ENCODE measurements at places on chromosomes 3 and 15.

GRCh38 chr15:25088261-25088790 lies 133.5 kb downstream of the SNRPN start:
- DNase-seq: no peak

GRCh38 chr3:172673210-172673679 lies 37.6 kb downstream of the NCEH1 start:
- DNase-seq: no peak

DNA sequence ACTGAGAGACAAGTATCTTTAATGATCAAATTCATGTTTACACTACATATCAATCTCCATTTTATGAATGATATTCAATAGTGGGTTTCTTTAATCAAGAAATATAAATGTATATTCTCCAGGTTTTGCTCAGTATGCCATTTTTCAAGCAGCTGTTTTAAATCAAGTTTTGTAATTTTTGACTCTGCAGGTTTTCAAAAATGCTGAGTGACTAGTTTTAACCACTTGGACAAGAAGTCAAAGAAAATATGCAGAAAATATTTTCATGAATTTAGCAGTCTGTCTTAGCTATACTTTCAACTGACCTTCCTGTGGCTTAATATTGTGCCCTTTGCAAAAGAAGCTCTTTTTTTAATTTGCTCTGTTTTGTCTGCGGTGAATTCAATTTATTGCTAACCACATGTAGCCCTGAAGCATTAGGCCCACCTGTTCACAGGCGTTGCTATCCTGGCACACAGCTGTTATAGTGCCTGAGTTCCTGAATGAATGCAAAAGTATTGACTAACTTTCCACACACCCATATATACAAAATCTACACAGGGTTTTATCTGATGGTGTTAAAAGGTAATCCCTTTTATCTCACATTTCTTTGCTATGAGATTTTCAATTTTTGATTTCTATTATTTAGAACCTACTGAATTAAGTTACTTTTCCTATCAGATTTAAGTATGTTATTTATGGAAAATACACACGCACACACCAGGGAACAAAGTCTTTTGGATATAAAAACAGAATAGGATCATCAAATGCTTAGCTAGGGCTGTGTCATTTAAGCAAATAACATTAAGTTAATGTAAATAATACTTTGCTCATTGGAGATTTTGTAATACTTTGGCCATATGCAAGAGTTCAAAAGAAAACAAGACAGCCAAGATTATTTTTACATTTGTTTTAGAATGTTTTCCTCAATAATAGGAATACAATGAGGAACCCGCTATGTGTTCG lies 1166.1 kb upstream of the GBE1 start:
- no peak for DNase-seq

DNA sequence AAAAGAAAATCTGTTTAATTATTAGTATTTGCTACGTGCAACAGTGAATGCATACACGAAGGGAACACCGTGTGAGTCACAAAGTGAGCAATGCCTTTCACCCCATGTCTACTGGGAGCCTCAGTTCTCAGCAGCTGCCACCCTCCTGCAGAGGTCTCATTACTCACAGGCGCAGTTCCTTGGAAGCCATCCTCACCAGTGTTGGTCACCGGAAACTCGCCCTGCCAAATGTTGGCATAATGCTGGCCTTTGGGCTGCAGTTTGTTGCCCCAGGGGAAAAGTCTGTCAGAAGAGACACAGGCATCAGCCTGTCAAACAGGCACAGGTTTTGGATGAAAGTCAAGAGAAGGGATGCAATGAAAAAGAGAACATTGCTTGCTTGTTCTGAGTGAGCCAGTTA lies 50.1 kb downstream of the SUMF1 start:
- DNase-seq: no peak

- DNase-seq: no peak
These were observed 8.3 kb downstream of the RARRES1 start for GRCh38 chr3:158723991-158724390.

- no peak for DNase-seq
These were observed 2.7 kb downstream of the IGF1R start for GRCh38 chr15:98651036-98651481.

- no peak for DNase-seq
These were observed 28.4 kb upstream of the CHST2 start for GRCh38 chr3:143090976-143091837.

GRCh38 chr3:4656059-4656458 lies 162.9 kb downstream of the ITPR1 start:
- DNase-seq: no peak

DNA sequence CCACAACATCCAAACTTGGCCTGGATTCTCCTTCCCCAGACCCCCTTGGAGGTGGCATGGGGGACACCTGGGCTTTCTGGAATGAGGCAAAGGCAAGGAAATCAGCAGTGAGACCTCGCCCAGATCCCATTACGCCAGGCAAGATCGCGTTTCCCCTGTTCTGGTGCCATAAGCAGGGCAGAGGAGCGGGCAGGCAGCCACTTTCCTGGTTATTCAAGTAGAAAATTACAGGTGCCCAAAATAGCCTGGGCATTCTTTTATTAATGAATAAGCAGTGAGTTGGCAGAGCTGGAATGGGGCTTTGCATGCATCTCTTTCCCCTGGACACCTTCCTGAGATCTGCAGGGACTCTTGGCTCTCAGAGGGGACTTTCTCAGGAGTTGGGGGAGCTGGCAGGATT lies 31.5 kb upstream of the FAM107A start:
- DNase-seq: no peak

DNA sequence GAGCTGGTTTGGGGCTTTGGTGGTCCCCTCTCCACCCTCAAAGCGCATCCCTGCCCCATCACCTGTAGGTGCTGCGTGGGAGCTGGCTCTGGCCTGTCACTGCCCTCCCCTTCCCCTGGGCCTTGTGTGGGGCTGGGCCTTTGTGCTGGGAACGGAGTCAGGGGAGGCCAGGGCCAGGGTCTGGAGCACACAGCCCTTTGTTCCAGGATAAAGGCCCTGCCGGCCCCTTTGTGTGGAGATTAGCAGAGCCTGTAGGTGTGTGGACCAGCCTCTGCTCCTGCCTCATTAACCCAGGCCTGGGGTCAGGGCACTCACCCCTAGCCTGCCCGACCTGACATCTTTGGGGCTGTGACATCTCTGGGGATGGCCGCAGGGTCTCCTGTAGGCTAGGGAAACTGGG lies 8.9 kb downstream of the EPHB3 start:
- DNase-seq: no peak

GRCh38 chr3:10833855-10834414 lies 17.9 kb downstream of the SLC6A11 start:
- no peak for DNase-seq

GRCh38 chr3:109806929-109807328 lies 469.6 kb upstream of the DPPA4 start:
- no peak for DNase-seq

DNA sequence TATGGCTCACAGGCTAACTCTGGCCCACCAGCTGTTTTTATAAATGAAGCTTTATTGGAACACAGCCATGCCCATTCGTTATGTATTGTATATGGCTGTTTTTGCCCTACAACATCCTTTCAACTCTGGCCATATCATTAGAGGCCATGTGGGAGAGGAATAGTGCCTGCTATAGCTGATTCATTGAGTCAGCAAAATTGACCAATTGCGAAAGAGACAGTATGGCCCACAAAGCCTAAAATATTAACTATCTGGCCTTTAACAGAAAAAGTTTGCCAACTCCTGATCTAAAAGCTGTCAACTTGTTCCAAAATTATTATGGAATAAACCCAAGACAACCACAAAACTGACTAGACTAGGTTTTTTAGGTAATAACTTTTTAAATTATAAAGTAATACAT lies 1.4 kb downstream of the NR1I2 start:
- DNase-seq: no peak

- no peak for DNase-seq
These were observed 242.8 kb upstream of the UBE2E2 start for GRCh38 chr3:22960105-22960984.

DNA sequence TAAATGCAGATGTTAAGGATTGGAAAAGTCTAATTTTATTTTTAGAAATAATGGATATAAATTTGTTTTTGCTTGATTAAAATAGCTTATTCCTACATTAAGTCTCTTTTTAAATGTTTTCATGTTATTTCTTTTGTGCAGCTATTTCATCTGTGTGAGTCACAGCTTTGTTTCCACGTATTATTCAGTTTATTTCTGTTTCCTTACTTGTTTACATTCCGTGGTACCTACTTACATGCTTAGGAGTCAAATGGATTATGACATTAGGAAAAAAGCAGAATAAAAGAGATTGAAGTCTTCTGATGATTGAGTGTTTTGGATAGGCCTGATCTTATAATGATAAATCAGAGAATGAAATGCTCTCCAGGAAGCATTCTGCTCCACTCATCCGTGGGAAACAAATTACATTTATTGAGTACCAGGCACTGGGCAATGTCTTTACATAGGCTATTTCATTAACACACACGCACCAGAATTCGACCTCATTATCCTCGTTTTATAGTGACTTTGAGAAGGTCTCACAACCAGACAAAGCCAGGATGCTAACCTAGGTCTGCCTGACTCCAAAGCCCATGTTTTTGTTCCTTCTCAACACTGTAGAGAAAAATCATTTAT lies 38.1 kb upstream of the RASA2 start:
- no peak for DNase-seq

DNA sequence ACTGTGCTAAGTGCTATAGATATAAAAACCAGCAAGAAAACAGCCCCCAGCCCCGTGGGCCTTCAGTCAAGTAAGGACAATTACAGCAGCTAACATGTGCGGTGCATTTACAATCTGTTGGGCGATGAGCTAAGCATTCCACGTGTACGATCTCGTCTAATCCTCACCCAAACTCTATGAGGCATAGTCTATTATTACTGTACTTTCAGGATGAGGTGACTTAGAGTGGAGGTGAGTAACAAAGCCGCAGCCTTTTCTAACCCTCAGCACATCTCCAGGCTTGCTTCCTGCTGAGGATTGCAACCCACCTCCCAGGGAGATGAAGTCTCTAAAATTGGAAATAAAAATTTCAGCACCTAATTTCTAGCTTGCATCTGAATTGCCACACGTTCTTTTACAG lies 53.2 kb upstream of the MCF2L2 start:
- DNase-seq: no peak

DNA sequence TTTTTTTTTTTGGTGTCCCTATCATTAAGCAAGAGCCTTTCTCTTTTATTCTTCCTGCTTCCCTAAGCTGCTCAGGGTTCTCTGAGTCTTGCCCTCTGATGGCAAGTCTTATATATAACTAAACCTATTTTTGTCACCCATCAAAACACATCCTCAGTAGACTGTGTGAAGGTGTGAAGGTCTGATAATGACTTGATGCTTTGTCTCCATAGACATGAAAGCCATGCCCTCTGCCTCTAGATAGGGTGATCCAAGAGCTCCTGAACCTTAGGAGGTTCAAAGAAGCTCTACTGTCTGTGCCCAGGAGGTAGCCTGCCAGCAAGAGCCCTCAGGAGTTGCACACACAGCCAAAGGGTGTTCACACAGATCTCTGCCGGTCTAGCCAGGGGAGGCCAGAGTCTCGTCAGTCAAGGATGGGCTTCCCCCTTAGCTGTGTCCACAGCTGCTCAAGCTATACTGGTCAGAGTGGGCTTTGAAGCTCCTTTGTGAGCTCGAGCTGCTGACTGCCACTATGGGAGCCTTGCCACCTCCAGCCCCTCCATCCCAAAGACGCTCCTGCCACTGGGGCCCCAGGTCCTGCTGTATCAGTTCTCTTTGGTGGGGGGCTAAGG lies 13.1 kb upstream of the SNX22 start:
- no peak for DNase-seq

DNA sequence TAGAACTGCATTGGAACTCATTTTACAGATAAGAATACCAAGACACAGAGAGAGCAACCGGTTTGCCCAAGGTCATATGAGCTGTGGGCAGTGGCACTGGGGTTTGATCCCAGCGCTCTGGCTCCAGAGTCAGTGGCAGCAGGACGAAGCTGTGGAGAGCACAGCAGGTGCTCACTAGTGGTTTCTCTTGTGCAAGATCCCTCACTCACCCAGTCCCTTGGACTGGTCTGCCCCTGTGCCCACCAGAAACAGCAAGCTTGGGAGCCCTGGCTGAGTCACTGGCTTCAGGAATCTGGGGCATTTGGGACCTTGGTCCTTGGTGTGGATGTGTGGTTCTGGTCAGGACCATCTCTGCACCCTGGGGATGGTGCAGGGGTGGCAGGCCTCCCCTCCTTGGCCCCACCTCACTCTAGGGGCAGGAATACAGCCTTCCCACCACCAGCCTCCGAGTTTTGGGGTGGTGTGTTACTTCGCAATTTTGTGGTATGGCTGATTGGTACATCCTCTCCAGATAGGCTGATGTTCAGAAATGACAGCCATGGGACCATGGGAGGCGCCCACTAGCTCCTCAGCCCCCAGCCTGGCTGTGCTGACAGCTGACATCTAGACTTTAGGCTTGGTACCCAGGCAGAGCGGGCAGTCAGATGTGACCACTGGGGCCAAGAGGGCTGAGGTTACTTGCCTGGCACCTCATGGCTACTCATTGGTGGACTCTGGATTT lies 104.6 kb downstream of the LSM3 start:
- DNase-seq: no peak

Measured in stimulated activated CD8-positive, alpha-beta memory T cell treated with anti-CD3 and anti-CD28 coated beads, Interleukin-7, amount 100 ng/mL, for 1 hour (primary cell).